Pulmonary artery endothelial cell (primary cell): ENCODE measurements at places on chromosomes 3 and 15. TPM values are rescaled to one million over a fixed set of nuclear protein-coding genes. Genes with fewer than 3 reads are reported as not detected.

The DAZL gene
- total RNA-seq: not detected in 2 replicates

The C3orf85 gene
- total RNA-seq: not detected in 2 replicates

The ACP3 gene
- not detected in 2 replicates for total RNA-seq

The FBXW12 gene
- 0.13 TPM in 1 of 2 replicates, not detected in the other for total RNA-seq

The NME9 gene
- not detected in 2 replicates for total RNA-seq

The FAIM gene
- 5.8 and 10.1 TPM in 2 replicates for total RNA-seq

The MAGEL2 gene
- under 0.01 TPM in 1 of 2 replicates, not detected in the other for total RNA-seq

The RPL39L gene
- total RNA-seq: 40.4 and 45.9 TPM in 2 replicates

The NR1I2 gene
- total RNA-seq: 0.11 TPM in 1 of 2 replicates, not detected in the other

The PHC3 gene
- 11.1 and 18.0 TPM in 2 replicates for total RNA-seq

The LCTL gene
- total RNA-seq: not detected in 2 replicates

The GHSR gene
- not detected in 2 replicates for total RNA-seq

- no peak for DNase-seq
Observed at GRCh38 chr3:188608401-188608800, 454.4 kb downstream of the LPP start.

DNA sequence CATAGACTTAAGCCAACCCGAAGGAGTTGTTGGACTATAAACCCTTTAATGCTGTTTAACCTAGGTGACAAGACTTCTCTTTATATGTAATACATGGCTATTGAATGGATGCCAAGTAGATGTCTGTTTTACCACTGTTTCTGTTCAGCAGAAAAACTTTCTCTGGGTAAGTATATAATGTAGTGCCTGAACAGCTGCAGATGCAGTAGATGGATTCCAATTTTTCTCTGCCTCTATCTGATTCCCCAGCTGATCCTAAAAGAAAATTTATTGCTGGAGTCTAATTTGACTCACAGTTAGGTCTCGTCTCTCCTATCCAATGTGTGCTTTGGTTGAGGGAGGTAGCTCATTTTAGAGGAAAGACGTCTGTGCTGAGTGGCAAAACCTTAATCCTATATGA, 256.5 kb upstream of the CBLB start:
- no peak for DNase-seq

- DNase-seq: no peak
Observed at GRCh38 chr15:61633951-61634350, 404.8 kb upstream of the RORA start.

- no peak for DNase-seq
Observed at GRCh38 chr3:66572090-66572675, 71.4 kb upstream of the LRIG1 start.

DNA sequence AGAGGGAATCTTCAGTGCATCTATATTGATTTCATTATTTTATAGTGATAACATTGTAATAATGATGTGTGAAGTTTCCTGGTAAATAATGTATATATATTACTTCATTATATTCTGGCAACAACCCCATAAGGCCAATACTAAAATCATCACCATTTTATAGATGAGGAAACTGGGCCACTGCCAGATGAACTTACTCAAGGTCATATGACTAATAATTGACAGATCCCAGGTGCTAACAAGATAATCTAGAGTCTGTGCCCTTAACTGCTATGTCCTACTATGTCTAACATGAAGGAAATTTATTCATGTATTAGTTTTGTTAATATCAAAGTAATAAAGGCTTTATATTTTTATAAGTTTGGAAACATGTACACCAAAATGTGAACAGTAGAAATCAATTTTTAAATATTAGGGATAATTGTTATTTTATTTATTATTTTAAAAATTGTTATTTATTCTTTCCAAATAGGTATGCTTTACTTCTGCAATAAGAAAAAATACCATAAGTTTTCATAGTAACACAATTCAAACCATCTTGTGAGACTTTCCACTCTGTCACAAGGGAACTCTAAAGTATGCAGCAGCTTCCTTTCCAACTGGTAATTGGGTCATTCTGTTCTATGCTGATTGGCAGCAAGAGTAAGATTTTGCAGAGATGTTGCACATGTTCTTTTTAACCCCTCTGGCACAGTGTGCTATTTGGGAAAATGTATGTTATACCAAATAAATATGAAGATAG, 90.8 kb upstream of the CMC1 start:
- no peak for DNase-seq

DNA sequence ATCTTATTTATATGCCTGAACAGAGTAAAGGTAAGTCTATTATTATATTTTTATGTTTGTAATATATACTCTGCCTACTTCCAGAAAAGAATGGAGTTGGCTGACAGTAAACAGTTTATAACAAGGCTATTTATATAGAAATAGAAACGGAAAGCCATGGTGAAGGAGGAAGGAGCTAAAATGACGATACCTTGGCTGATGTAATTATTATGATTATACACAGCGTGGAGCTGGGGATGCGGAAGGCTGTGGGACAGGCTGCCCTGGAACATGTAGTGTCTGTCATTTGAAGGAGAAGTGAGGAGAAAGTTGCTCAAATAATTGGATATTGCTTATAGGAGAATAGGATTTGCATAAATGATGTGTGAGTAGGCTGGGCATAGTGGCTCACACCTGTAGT, 37.8 kb downstream of the CEMIP start:
- DNase-seq: no peak

- DNase-seq: no peak
Observed at GRCh38 chr3:133828576-133829309, 23.1 kb downstream of the SRPRB start.

GRCh38 chr3:123757281-123757940, 126.7 kb downstream of the MYLK start:
- no peak for DNase-seq

DNA sequence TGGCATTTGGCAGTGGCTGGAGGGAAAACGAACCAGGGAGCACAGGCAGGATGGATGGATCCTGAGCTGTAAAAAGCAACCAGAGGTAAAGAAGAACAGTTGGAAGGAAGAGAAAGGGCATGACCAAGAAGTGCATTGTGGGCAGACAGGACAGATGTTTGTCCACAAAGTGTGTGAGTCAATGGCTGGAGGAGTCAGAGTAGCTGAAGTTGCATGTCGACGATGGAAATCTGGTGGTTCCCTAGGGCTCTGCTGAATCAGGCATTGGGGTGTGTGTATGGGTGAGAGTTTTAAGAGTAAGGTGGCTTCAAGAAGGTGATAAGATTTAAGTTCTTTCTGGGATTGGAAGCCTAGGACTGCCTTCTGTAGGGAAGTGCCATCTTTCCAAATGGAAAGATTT, 214.0 kb upstream of the BHLHE40 start:
- DNase-seq: no peak

DNA sequence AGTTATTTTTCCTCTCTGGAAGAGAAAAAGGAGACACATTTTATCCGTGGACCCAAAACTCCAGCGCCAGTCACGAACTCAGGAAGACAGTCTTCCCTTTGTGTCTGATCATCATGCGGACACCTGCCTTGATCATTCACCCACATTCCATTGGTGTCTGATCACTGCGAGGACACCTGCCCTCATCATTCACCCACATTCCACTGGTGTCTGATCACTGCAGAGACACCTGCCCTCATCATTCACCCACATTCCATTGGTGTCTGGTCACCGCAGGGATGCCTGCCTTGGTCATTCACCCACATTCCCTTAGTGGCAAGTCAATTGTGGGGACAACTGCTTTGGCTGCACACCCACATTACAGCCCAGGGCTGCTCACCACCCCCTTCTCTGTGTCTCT, 148.9 kb downstream of the ROBO1 start:
- no peak for DNase-seq

- DNase-seq: no peak
Observed at GRCh38 chr3:13615019-13615528, 66.1 kb downstream of the FBLN2 start.

DNA sequence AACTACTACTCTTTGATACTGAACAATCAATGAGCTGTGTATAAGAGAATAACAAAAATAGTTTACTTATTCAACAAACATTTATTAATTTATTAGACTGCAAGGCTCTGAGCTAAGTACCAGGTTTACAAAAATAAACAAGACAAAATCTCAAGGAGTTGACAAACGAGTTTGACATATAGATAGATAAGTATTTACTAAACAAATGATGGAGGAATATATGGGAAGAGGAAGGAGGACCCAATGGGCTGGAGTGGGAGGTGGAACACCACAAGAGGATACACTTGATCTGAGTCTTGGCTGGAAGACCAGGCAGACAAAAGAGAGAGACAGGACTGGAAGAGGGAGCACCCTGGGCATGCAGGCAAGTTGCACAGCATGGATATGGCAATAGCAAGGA, 47.5 kb upstream of the FSIP1 start:
- no peak for DNase-seq

- DNase-seq: no peak
Observed at GRCh38 chr3:155321418-155321817, 27.9 kb upstream of the STRIT1 start.

- DNase-seq: no peak
Observed at GRCh38 chr3:138199851-138200250, 12.8 kb downstream of the ARMC8 start.

GRCh38 chr15:94930960-94931359, 699.6 kb downstream of the MCTP2 start:
- no peak for DNase-seq

DNA sequence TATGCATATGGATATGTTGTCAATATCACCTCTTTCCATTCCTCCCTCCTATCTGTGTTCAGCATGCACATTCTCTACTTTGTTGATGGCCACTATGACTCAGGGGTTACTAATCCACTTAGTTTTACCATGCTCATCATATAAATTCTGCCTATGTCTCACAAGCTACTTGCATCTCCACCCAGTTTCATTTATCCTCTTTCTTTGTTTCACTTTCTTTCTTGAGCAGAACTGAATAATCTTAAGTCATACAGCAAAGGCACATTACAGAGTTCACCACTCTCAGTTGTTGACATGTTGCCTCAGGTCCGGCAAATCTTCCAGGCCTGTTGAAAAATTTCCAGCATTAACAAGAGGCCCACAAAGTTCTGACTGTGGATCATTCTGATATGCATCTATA, 71.5 kb downstream of the SSR3 start:
- DNase-seq: peak; percentile 15

DNA sequence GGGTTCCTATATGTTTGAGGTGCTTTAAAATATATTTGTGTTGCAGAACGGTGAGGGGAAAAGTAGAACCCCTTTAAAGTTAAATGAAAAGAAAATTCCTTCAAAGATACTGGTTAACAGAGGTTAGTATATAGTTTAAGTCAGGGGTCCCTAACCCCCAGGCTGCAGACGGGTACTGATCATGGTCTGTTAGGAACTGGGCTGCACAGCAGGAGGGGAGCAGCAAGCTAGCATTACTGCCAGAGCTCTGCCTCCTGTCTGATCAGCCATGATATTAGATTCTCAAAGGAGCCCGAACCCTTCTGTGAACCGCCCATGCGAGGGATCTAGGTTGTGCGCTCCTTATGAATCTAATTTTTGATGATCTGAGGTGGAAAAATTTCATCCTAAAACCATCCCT, 37.5 kb upstream of the RFX7 start:
- DNase-seq: no peak

- DNase-seq: no peak
Observed at GRCh38 chr15:38662033-38662802, 97.6 kb upstream of the RASGRP1 start.

GRCh38 chr3:156160647-156161046, 40.3 kb downstream of the KCNAB1 start:
- no peak for DNase-seq

- no peak for DNase-seq
Observed at GRCh38 chr3:45641756-45642155, 47.2 kb downstream of the LIMD1 start.

GRCh38 chr3:133854264-133855001, 41.2 kb downstream of the RAB6B start:
- no peak for DNase-seq

- DNase-seq: no peak
Observed at GRCh38 chr15:85174521-85174920, 192.9 kb downstream of the PDE8A start.
